ENCODE measurements at places on chromosomes 7 and 10.

DNA sequence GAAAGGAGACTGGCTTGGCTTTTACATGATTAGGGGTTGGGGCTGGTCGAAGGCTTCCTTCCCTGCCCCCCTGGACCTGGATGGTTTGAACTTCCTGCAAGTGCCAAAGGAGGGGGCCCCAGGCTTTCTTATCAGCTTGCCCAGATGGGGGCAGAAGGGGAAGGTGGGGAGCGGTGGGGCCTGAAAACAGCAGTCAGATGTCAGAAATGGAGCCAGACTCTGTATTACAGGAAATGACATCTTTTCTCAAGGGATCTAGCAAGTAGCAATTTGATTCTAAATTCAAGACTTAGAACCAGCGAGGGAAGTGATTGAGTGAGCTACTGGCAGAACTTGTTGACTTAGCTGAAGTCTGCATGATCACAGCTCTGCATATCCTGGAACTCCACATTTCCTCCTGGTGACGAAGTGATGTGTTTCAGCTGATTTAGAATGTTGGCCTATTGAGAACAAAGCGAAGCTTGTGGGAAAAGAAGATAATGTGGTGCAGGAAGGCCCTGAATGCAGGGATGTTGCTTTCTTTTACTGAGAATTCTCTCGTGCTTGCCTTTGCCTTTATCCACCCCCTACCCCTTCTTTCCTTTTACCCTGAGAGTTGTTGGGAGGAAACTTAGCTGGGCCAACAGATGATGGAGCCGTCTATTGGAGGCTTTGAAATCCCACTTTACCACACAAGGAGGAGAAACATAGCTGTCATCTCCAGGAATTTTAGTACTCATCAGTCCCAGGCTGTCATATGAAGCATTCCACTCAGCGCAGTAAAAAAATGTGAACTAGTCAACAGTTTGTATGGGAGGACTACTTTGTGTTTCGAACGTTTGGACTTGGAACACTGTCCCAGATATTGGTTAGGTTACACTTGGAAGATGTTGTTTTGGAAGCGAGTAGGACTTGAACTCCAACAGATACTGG lies 43.2 kb downstream of the CCNY start:
- no peak for DNase-seq

DNA sequence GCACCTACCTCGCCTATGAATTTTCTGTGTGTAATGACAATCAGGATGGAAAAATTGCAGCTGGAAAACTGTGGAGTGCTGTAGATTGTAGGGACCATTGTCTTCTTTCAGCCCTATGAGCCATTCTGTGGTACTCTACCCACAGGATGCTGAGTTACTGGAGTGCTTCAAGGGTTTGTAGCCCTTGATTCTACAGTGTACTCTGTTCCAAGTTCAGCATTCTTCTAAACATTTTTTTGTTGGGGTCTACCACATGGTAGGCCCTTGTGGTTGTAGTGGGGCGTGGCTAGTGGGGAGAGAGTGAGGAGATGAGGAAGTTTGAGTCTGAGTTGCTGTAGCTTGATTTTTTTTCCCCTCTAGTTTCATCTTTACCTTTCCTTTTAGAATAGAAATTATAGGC lies 33.5 kb downstream of the REEP3 start:
- no peak for DNase-seq

- no peak for DNase-seq
Measured at GRCh38 chr7:80207501-80207900, 72.9 kb downstream of the GNAI1 start.

DNA sequence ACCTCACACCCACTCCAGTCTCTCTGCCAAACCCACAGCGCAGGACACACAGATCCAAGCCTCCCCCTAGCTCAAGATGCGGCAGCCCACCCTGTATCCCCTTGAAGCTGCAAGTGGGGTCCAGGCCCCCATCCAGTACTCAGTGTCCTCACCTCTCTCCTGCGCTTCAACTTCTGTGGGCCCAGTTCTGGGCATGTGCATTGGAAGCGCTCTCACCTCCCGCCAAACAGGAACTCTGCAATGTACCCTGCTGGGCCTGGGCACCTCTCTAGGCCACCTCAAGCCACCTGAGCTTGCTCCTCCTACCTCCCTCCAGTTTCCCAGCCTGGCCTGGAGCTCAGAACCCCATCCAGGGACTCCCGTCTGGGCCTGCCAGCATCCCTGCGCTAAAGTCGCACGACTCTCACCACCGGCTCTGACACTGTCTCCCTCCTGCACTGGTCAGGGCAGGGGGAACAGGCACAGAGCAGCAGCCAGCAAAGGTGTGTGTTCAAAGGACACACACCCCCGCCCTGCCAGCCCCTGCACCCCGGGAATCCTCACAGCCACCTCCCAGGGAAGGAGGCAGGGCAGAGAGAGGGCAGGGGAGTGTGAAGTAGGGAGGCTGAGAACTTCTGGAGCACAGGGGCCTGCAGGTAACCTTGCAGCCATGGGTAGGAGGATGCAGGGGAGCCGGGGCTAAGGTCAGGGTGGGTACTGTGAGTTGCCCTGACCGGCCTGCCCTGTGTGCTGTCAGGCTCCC lies 51.7 kb upstream of the MSMB start:
- DNase-seq: peak; percentile 64

GRCh38 chr10:124450012-124450782 lies at the start of gene NKX1-2:
Gene NKX1-2, minus strand, starts transcription at chr10:124450035. Its CDS starts 92 bp downstream, at chr10:124449943.
- no peak for DNase-seq

DNA sequence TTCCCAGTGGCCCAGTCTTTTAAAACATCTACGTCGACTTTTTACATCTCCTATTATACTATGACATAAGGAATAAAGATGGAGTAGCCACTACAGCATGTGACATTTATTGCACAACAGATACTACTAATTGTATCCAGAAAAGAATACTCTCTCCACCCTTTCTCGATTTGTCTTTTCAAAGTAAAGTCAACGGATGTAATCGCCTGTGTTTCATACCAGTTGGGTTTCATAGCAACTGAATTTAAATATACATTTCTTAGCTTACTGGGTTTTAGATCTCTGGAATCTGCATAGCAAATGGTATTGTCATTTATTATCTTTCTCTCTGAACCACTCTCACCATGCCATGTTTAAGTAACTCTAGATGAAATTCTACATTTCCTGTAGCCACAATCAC lies 86.4 kb upstream of the TRIL start:
- DNase-seq: no peak

DNA sequence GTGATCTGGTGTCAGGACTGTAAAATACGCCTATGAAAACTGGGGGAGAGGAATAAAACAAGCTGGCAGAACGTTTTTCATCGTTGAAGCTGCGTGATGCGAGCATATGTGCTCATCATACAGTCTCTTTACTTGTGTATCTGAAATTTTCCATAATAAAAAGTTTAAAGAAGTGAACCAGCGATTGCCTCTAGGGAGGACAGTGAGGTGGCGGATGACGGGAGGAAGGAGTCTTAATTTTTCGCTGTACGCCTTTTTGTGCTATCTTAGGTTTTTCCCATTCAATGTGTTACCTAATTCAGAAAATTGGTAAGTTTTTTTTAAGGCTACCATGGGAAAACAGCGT lies 891 bp upstream of the WAPL start:
- no peak for DNase-seq

- no peak for DNase-seq
Measured at GRCh38 chr7:55441774-55442522, 76.8 kb downstream of the LANCL2 start.

- no peak for DNase-seq
Measured at GRCh38 chr10:76542307-76542930, 1095.2 kb downstream of the KCNMA1 start.

GRCh38 chr10:24437302-24437701 lies 228.4 kb downstream of the KIAA1217 start:
- DNase-seq: no peak

DNA sequence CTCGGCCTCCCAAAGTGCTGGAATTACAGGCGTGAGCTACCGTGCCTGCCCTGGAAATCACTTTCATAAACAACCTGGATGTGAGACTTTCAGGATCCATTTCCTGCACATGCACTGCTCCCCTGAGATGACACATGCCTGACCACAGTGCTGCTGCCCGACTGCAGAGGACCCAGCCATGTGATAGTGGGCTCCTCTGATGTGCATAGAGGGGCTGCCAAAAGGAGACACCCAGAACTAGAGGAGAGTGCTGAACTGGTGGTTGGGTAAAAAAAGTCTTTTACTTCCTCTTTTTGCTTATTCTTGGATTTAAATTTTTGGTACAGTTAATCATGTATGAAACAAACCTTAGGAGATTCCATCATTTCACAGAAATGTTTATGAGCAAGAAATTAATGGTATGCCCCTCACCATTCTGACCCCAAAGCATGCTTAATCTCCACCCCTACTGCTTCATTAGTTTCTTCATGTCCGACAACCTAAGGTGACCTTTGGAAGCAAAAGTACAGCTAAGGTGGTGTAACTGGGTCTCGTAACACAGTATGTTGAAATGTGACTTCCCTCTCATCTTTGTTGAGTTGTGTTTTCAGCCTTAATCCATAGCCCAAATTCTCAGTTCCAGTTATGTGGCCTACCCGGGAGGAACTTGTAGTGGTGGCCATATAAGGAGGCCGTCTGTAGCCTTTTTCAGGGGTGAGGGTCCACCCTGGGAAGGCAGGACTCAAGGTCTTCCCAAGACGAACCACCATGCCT lies 111.1 kb downstream of the RNF216 start:
- no peak for DNase-seq

- no peak for DNase-seq
Measured at GRCh38 chr10:88986549-88987242, 3.9 kb upstream of the FAS start.

DNA sequence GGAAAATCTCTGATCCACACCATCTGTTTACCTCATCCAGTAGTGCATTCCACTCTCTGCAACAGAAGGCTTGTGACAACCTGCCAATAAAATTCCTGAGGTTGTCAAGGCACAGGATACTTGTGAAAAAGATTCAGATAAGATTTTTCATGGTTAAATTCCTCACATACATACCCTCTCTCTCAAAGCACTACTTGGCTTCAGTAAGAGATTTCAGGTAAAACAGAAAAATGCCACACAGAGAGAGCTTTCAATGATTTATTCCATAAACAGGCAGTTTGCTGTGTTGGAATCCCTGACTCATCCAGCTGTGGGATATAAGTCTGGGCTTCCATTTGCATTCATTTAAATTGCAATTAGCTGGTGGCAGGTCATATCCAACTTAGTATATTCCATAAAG lies 99.7 kb upstream of the CAV2 start:
- DNase-seq: no peak

- DNase-seq: no peak
Measured at GRCh38 chr10:92124020-92124419, 166.9 kb downstream of the CPEB3 start.

DNA sequence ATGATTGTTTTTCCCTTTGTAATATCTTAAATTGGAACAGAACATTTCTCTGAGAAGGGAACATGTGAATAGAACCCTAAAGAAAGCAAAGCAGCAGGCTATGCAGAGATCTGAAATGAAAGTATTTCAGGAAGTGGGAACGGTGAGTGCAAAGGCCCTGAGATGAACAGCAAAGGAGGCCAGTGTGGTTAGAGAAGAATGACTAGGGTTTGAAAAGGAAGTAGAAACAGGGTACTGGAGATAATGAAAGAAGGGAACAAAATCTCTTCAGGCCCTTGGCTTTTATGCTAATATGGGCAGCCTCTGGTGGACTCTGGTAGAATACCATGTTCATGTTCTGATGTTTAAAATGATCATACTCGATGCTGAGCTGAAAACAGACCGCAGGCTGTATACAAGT lies 22.2 kb downstream of the ARHGAP21 start:
- no peak for DNase-seq

DNA sequence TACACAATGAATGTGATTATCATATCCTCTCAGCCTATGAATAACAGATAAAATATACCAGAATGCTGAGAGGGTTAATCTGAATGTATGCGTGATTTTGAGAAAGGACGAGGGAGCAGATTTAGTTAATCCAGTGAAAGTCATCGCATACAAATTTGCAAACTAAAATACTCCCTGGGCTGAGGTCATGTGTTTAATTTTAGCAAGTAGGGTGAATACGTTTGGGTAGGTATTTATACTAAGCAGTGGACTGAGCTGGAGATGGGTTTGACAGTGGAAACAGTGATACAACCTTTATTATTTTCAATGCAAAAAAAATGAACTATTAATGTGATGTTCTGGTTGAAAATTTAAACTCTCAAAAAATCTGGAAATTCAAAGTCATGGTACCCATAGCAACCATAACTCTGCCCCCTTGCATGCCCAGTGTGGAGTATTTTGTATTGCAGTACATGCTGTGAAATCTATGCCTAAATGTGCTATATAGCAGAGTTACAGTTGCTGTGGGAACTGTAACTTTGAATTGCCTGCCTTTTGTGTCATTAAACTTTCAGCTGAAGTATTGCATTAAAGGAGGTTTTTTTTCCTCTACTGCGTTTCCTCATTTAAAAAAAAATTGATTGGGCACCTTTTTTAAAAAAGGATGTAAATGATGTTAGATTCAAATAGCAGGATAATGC lies 9.5 kb upstream of the ARID5B start:
- DNase-seq: no peak

- DNase-seq: no peak
Measured at GRCh38 chr10:110893559-110894179, 21.9 kb downstream of the PDCD4 start.

DNA sequence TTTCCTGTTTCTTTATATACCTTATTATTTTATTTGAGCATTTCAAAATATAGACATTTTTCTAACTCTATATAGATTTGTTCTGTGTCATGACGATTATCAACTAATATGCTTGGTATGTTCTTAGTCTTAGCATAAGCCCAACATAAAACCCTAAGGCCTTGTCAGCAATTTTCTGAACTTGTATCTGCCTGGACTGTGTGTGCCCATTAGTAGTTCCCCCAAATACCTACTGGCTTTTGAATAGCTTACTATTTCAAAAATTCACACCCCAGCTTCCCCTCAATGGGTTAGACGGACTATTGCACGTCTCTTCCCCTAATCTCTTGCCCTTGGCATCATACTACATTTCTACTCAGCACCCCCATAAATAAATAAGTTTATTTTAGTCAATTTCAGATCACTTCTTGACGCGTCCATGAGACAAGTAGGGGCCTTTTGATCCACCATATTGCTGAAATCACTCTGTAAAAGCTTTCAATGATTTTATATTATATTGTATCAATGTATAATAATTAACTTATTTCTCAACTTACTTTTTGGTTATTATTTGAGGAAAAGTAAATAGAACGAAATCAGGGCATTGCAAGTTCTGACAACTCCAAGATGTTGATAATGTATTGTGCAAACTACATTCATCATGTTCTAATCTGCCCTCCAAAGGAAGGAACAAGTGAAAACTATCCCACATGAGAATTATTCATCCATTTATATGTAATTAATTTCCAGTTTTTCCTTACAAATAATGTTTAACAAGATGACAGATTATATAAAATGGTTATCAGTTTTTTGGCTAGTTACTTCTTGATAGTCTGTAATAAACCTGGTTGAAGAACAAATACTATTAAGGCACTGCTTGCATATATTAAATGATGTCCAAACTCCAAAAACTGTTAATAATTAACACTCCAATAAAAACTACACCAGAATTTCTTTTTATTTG lies 1.1 kb upstream of the AKR1C3 start:
- DNase-seq: no peak
